Stimulated activated CD8-positive, alpha-beta memory T cell treated with anti-CD3 and anti-CD28 coated beads, Interleukin-7, amount 100 ng/mL, for 1 hour (primary cell): ENCODE measurements at places on chromosomes 2 and 18.

DNA sequence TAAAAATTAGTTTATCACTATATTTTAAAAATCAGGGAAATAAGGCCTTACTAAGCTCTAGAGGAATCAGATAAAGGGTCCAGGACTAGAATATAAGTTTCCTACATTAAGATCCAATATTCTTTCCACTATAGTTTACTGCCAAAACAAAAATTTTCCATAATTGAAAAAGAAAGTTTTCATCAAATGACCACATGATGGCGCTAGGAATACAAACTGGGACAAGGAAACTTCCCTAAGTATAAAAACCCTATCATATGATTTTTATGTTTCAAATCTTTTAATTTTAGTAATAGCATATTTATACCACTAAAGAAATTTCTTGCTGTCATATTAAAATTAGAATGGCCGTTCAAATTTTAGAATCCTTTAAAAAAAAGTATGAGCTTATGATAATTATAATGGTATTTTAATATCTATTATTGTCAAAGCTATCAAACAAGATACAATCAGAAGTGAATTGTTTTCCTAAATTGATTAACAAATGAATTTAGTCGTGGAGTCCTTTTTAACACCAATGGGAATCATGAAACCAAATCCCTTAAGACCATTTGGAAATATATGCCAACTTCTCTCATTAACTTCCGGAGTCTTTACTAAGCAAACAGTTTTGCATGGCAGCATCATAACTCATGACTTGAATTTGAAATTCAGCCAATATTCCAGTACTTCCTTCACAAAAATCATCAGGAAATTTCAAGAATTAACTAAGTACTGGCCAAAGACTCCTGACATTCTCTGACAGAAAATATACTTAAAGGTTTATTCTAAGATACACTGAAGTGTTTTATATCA lies 70.3 kb downstream of the SCN1A start:
- DNase-seq = no peak

- no peak for DNase-seq
These were observed 288.2 kb upstream of the CHST9 start for GRCh38 chr18:27473318-27473717.

- DNase-seq = no peak
These were observed 31.5 kb downstream of the EHBP1 start for GRCh38 chr2:62736899-62737559.

DNA sequence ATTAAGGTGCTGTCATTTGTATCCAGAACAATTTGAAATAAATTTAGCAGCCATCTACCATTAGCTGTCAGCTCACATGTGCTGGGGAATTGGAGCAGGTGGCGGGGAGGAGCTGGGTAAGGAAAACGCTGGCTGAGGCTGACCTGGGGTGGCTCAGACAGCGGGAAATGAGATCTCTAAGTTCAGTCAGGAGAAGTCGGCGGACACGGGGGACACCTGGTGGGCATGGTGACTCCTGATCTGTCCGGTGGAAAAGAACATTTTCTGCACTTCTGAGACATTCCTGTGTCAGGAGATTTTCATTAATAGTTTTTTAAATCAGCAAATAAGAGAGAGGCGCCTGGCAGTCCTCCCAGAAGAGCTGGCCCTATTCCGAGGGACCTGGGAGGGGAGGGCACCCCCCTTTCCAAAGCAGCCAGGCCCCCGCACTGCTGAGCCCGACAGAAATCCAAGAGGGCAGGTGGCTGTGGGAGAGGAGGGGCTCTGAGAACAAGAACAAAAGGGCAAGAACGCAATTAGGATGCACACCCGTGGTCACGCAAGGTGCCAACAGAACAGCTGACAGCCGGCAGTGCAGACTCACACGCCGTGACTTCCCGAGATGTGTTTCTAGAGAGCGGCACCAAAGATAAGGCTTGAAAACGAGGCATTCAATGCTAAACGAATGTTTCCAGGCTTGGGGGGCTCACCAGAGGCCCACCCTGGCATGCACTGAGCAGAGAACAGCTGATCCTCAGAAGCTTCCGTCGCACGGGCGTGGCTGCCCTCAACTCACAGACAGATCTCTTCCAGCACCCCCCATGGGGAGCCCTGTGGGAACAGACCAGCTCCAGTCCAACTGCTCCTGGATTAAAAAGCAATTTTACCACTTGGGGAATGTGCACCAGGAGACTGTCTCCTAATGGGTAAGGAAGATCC lies 26.4 kb downstream of the SLC66A2 start:
- no peak for DNase-seq

DNA sequence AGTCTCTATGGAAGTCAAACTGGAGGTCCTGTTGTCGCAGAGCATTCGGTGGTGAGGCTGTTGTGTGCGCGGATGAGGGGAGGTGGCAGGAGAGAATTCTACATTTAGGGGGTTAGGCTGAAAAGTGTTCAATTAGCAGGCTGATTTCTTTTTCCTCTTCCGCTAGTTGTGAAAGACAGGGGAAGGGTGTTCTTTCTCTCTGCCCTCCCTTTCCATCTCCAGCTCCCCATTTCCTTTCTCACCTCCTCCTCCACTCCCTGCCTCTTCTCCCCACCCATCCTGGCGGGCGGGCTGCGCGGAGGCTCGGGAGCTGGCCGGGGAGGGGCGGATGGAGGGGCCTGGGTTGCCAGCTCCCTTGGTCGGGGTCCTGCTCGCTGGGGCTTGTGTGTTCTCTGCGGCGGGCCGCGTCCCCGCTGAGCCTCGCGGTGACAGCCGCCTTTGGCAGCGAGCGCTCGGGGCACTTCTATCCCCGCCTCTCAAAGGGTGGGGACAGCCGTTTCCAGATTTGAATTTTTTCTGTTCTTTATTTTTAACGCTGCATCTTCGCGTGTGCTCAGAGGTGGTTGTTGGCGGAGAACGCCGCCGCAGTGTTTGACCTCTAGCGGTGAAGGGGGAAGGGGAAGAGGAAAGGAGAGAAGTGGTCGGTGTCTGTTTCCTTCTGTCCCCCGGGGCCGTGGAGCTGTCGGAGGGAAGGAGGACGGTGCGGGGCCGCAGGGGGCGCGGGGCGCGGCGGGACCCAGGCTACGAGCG lies 3.6 kb downstream of the SOX11 start:
- DNase-seq = no peak

DNA sequence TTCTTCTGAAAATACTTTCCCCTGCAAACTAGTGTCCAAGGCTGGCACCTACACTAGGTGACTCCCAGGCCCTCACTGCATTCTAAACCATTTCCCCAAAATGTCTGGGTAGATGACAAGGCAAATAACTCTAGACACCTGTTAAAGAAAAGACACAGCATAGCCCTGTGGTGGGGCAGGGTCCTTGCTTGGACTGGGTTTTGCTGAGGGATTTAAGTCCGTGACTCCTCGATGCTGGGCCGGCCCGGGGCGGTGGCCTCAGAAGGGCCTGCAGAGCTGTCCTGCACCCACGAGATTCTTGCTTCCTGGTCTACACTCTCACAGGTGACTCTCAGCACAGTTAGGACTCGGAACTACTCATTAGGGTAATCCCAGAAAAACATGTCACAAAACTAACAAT lies 55.2 kb downstream of the MBP start:
- DNase-seq = no peak

DNA sequence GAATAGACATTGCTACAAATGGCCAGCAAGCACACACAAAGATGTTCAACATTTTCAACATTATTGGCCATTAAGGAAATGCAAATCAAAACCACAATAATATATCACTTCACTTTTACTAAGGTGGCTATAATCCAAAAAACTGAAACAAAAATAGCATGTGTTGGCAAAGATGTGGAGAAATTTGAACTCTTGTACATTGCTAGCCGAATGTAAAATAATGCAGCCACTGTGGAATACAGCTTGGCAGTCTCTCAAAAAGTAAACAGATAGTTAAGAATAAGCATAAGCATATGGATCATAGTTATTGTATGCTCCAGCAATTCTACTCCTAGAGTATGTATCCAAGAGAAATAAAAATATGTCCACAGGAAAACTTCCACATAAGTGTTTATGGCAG lies 192.5 kb downstream of the EN1 start:
- DNase-seq = no peak

- DNase-seq = no peak
These were observed 462.8 kb upstream of the SLC8A1 start for GRCh38 chr2:40914666-40915065.

GRCh38 chr2:237299906-237300305 lies 114.1 kb downstream of the COL6A3 start:
- DNase-seq = no peak

GRCh38 chr2:231672617-231673347 lies 35.5 kb upstream of the PTMA start:
- no peak for DNase-seq

GRCh38 chr2:7691961-7692656 lies 774.9 kb downstream of the RNF144A start:
- no peak for DNase-seq

DNA sequence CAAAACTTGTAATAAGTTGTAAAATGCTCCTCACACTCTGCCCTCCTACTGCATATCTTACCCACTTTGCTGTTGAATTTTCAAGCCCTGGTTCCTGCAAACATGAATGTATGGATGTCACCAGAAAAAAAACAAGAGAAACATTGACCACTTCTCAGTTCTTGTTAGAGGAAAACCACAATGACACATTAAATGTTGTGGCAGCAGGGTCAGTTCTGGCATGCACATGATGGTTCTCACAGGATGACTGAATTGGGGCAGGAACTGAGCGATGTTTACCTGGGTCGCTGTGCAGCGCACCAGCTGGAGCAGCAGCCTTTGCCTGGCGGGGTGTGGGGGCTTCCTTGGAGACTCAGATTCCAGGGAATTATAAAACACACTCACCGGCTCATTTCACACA lies 14.0 kb upstream of the PRKCE start:
- DNase-seq = no peak

DNA sequence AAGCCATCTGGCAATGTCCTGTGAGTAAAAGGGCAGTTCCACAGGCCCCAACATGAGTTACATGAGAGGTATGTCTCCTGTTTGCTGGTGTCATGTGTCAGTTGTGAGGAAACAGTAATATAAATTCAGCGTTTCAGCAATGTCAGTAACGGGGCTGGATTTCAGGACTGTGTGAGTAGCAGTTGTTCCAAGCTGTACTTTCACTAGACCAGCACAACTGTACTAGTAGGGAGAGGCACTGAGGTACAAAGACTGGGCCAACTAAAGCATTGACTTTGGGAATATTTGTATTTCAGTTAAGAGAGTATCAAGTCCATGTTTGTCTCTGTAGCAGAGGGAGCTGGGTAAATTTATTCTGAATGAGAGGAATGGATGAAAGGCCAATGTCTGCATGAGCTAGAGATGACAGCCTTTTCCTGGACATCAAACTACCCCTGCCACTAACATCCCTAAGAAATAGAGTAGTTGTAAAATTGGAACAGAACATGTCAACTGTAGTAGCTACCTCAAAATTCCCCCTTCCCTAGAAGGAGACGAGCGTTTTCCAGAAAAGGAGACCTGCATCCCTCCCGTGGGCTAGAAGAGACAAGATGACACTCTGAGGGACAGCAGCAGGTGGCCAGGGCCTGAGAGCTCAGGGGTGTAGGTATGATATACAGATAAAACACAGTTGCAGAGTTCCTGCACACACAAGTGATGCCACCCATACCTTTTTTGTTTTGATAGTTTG lies 24.4 kb downstream of the EIF4E2 start:
- no peak for DNase-seq

DNA sequence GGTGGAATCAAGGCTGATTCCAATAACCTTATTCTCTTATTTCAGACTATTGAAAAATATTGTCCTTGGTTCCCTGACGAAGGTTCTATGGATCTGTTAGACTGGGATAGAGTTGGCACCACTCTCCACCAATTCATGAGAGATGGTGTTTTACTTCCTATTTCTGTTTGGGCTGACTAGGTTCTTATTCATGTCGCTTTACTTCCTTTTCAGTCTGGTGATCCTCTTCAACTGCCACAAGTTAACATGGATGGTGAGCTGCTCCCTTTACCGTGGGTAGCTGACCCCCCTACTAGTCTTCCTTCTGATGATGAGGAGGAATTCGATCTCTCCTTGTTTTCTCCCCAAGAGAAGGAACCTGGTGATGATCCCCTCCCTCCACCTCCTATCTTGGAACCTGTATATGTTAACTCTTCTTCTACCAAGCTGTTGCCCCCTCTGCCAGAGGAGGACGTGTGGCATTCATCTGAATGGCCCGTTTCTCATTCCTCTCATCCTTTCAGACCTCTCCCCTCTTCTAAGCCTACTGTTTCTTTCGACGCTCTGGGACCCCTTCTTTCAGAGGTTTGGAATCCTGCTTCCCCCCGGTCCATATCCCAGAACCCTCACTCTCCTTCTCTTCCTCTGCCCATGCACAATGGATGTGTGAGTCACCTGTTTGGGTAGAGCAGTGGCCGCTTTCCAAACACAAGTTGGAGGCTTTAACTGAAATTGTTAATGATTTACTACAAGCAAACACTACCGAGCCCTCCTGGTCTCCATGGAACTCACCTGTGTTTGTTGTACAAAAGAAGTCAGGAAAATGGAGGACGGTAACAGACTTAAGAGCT lies 13.5 kb upstream of the CNOT11 start:
- DNase-seq = no peak

GRCh38 chr2:120964819-120965218 lies 229.2 kb downstream of the GLI2 start:
- DNase-seq = no peak

- DNase-seq = no peak
These were observed 381.6 kb downstream of the DSEL start for GRCh38 chr18:67134911-67135310.

DNA sequence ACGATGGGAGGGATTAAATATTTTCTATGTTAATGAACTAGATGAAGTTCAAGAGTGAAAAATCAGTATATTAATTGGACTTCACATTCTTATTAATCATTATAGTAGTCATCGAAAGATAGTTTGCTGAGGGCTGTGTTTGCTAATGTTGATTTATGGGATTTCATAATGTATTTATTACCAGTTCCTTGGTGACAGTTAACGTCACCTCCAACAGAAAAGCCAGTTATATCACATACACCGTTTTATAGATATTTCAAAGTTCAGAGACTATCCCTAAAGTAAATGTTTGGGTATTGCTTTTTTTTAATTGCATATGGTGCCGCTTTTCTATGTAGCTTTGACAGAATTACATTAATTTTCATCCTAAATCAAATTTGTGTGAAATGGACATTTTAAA lies 49.4 kb upstream of the SP5 start:
- DNase-seq = no peak

- DNase-seq = no peak
These were observed 441.7 kb downstream of the RNF144A start for GRCh38 chr2:7358865-7359447.
